Dermis lymphatic vessel endothelial cell (primary cell): ENCODE measurements at places on chromosomes 7 and 10. TPM values are rescaled to one million over a fixed set of nuclear protein-coding genes. Genes with fewer than 3 reads are reported as not detected.

SLC13A1 gene
- total RNA-seq: not detected in 2 replicates

CHST3 gene
- 4.4 and 8.0 TPM in 2 replicates for total RNA-seq

MOGAT3 gene
- total RNA-seq: not detected in 2 replicates

PON1 gene
- total RNA-seq: not detected in 2 replicates

AIFM2 gene
- total RNA-seq: 0.52 and 0.87 TPM in 2 replicates

KRIT1 gene
- total RNA-seq: 32.0 and 43.1 TPM in 2 replicates

SLC26A5 gene
- 1.5 and 2.3 TPM in 2 replicates for total RNA-seq

FBXO24 gene
- 0.09 and 0.11 TPM in 2 replicates for total RNA-seq

CYP3A4 gene
- total RNA-seq: not detected in 2 replicates

NUDT13 gene
- 1.7 and 2.2 TPM in 2 replicates for total RNA-seq

EPHB6 gene
- under 0.01 TPM in 1 of 2 replicates, not detected in the other for total RNA-seq

LIPF gene
- total RNA-seq: not detected in 2 replicates

CNPY1 gene
- not detected in 2 replicates for total RNA-seq

AGR2 gene
- not detected in 2 replicates for total RNA-seq
